CD8-positive, alpha-beta memory T cell (primary cell): ENCODE measurements at places on chromosomes 3 and 15. TPM values are rescaled to one million over a fixed set of nuclear protein-coding genes. Genes with fewer than 3 reads are reported as not detected.

GRCh38 chr3:104510131-104510849 lies 856.4 kb upstream of the ALCAM start:
- H3K36me3 ChIP-seq = no peaks in the 10 kb centered on the region
- H3K4me1 ChIP-seq = no peaks in the 10 kb centered on the region
- DNase-seq = no peak
- H3K27ac ChIP-seq = no peak overlapping the region
- H3K27me3 ChIP-seq = no peaks in the 10 kb centered on the region

- H3K27me3 ChIP-seq = no peaks in the 10 kb centered on the region
- no peak for DNase-seq
- H3K4me3 ChIP-seq = no peak overlapping the region
- H3K27ac ChIP-seq = no peak overlapping the region
- no peaks in the 10 kb centered on the region for H3K36me3 ChIP-seq
Measured at GRCh38 chr3:64674591-64675076, 13.2 kb downstream of the ADAMTS9 start.

DNA sequence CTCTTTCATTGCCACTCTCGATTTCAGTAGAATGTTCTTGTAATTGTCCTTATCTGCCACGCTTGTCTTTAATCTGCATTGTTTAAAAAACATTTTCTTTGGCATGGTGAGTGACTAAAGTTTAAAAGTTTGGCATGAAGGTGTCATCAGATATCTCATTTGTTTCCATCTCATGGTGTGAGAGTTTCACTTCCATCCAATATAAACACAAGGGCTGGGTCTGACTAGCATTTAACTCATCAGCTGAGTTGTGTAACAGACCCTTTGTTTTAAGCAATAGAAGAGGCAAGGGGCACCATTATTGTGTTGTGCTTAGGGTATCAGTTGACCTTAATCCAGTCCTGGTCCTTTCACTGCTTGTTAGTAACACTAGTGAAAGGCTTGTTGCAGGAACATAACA lies 49.9 kb upstream of the IL12A start:
- H3K27ac ChIP-seq = no peak overlapping the region
- no peak for DNase-seq
- H3K4me3 ChIP-seq = no peak overlapping the region
- H3K27me3 ChIP-seq = no peaks in the 10 kb centered on the region
- H3K36me3 ChIP-seq = no peaks in the 10 kb centered on the region

DNA sequence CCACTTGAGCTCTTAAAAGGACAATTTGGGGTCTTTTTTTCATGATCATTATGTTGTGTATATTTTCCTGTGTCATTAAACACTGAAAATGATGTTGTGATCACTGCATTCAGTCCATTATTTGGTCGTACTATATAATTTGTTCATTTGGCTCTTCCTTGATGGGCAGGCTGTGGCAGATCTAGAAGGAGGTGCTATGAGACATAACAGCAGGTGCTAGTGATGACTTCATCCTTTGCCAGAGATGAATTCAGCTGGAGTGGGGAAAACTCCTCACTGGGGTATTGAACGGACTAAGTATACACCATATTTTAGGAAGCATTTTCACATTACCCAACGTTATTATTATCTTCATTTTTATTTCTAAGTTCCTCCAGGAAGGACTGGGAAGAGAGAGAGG lies 12.0 kb downstream of the CMTM7 start:
- DNase-seq = no peak
- no peak overlapping the region for H3K4me3 ChIP-seq
- H3K36me3 ChIP-seq = no peaks in the 10 kb centered on the region
- peaks cover 51% of the 10 kb centered on the region for H3K4me1 ChIP-seq
- H3K27ac ChIP-seq = no peak overlapping the region

DNA sequence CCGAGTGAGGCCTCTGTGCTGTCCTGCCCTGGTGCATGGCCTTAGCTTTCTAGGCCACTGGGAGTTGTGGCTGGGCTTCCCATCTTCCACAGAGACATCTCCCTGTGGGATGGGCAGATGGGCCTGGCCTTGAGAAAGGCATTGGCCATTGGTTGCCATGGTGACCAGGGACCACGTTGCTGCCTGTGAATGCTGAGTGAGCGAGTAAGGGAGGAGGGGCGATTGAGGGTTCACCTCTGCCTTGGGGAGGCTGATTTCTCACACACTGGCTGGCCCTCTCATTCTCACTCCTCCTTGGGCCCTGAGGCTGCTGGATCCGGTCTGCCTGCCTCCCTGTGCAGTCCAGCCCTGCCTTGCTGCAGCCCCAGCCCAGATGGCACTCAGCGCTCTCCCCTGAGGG lies 26.4 kb upstream of the DOCK3 start:
- H3K27me3 ChIP-seq = no peaks in the 10 kb centered on the region
- peaks cover 3% of the 10 kb centered on the region for H3K4me1 ChIP-seq
- peaks cover 26% of the 10 kb centered on the region for H3K36me3 ChIP-seq
- no peak overlapping the region for H3K4me3 ChIP-seq

DNA sequence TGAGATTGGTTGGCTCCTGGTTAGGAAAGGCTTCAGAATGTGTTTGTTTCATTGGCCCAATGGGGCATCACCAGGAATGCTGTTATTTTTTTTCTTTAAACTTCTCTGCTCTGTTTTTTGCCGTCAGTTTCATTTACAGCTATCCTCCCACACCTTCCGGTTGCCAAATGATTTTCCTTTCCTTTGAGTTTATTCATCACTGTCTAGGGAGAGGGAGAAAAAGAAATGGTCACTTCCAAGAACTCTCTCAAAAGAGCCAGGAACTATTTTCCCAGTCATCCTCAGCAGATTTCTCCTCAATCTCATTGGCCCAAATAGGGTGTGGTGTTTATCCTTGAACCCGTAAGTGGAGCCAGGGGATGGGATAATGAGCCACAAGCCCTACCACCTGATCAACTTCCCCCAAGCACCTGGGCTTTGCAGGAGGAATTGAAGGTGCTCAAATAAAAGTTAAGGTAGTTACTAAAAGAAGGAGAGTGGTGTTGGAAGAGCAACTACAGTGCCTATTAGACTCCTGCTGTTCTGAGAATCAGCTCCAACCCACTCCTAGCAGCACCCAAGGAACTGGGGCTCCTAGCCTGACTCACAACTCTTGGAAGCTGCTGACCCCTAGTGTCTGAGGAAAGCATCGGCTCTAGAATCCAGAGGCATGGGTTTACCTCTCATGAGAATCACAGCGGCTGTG lies 183.8 kb upstream of the IL12A start:
- H3K36me3 ChIP-seq = no peaks in the 10 kb centered on the region
- no peaks in the 10 kb centered on the region for H3K4me1 ChIP-seq
- no peak overlapping the region for H3K4me3 ChIP-seq
- DNase-seq = no peak

NOX5 gene
- total RNA-seq = not detected

PFN2 gene
- 3.4 TPM for total RNA-seq
